ENCODE measurements at places on chromosomes 7 and 10.

DNA sequence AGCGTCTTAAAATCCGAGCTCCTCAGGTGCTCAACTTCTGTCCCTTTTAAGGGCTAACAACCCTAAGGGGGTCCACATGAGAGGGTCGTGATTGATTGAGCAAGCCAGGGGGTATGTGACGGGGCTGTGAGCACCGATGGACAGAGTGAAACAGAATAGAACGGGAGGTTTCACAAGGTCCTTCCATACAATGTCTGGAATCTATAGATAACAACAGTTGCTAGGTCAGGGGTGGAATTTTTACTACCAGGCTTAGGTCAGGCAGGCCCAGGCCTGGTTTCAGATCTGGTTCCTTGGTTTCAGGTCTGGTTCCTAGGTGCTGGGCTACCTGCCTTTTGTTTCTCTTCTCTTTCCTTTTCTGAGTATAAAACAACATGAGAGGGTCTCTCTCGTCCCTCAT is 80.9 kb downstream of the PTN start:
- no peak for DNase-seq

DNA sequence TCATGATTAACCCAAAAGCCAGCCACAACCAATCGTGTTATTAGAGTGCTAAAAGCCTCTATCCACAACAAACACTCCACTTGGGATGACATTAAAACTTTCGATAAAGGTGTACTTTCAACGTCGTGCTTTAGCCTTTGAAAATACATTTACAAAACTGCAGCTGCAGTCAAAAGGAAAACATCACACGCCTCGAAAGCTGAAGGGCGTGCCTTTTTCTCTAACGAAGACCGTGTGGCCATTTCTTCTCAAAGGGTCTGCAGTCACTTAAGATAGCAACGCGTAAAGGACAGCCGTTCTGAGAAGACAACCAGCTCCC is 1.1 kb downstream of the ARHGAP12 start:
- no peak for DNase-seq

DNA sequence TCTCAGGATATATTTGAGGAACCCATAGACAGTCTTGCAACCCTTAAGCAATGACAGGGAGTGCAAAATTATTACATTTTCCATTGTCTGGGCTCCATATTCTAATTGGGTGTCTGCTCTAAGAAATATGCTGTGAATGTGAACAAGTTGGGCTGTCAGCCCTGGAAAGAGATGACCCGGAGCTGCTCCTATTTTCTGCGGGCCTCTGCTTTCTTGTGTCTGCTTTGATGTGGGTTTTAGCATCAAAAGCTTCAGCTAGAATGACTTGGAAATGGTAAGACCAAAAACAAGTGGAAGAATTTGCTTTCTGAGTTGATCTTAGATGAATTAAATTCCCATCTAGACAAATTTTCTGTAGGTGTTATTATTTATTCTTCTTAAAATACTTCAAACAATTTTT is 343.6 kb upstream of the IGFBP3 start:
- no peak for DNase-seq

DNA sequence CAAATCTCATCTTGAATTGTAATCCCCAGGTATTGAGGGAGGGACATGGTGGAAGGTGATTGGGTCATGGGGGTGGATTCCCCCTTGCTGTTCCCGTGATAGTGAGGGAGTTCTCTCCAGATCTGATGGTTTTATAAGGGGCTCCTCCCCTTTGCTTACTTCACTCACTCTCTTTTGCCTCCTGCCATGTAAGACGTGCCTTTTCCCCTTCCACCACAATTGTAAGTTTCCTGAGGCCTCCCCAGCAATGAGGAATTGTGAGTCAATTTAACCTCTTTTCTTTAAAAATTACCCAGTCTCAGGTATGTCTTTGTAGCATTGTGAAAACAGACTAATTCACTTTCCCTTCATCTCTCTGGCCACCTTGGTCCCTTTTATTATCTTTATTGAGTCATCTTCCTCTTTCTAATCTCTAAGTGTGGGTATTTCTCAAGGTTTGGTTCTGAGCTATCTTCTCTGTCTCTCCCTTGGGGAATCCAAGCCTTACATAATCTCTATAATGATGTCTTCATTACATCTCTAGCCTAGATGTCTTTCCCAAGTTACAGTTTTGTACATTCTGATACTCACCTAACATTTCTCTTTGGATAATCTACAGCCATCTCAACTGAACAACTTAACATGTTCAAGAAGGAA is 99.1 kb upstream of the JCAD start:
- no peak for DNase-seq

- no peak for DNase-seq
These were observed 408.4 kb downstream of the SUGCT start for GRCh38 chr7:40542982-40543741.

- DNase-seq: no peak
These were observed 95.3 kb downstream of the LRRC4 start for GRCh38 chr7:127935847-127936376.

DNA sequence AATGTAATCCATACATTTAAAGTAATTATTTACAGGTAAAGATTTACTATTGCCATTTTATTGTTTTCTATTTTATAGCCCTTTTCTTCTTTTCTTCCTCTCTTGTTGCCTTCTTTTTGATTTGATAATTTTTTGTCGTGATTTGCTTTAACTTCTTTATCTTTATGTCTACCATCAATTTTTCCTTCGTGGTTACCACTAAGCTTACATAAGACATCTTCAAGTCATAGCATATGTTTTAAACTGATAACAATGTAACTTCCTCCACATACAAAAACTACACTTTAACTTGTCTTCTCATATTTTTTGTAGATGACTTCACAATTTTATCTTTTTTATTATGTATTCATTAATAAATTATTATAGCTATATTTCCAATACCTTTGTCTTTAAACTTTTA is 316.6 kb downstream of the PLXDC2 start:
- DNase-seq: no peak

All from activated naive CD4-positive, alpha-beta T cell treated with anti-CD3 and anti-CD28 coated beads, Interleukin-2, amount 50 U/mL, for 16 hours (primary cell).